Fibroblast of skin of left biceps (primary cell): ENCODE measurements at places on chromosomes 1 and 21.
A peak's percentile ranks its signal among the peaks of the same experiment; 100 is the strongest.

- DNase-seq: no peak
These were observed 32.6 kb downstream of the CHIA start for GRCh38 chr1:111323231-111323630.

GRCh38 chr1:10651793-10652192 lies 144.7 kb downstream of the CASZ1 start:
- no peak for DNase-seq

- no peak for DNase-seq
These were observed 33.6 kb downstream of the CAMK1G start for GRCh38 chr1:209617047-209617673.

- no peak for DNase-seq
These were observed 7.1 kb upstream of the CD34 start for GRCh38 chr1:207918011-207918410.

GRCh38 chr1:214037468-214037867 lies 49.7 kb downstream of the PROX1 start:
- DNase-seq: no peak

DNA sequence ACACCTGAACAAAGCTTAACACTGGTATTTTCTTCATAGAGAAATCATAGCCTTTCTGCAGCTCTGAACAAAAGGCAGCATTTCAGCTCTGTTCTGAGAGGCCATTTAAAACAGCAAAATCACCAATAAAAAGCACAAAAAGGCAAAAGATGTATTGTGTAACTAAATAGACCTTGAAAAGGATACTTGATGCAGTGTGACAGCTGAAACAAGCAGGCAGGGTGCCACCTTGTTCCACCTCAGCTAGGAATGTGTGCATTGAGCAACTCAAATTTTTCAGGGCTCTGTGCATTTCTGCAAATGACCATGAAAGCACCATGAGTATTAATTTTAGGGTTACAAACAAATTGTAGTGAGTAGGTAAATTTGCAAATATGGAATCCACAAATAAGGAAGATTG lies 65.8 kb downstream of the RHOU start:
- no peak for DNase-seq

DNA sequence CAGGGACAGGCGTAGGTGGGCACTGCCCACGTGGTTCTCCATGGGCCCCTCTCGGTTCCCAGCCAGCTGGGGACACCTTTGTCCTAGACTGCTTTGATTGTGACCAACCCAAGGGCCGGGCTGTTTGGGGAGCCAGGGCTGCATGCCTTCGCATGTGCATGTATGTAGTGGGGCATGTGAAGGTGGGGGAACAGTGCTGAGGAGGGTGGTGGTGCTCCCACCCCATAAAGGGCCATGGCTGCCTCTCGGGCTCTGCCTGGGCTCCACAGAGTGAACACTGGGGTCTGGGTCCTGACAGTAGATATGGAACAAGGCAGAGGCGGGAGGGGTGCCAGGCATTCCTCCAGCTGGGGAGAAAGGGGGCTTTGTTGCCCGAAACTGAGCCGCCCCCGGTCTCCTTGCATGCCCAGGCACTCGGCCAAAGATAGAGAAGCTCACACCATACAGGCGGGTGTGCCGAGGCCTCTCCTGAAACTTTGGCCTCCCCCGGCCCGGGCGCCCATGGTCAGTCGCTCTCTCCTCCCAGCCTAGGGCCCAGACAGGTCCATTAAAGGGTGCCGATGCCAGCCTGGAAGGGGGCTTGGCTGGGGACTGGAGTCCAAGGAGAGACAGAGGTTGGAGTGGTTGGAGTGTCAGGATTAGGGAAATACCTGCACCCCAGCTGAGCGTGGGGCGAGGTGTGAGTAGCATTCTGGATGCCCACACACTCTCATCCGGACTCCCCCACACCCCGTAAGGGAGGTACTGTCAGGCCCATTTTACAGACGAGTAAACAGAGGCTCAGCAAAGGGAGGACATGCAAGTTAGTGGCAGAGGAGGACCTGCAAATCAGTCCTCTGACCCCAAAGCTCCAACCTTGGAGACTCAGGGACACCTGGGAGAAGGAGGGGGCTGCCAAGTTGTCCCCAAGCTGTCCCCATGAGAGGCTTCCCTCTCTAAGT lies 41.1 kb downstream of the EPHA2 start:
- DNase-seq: no peak

GRCh38 chr1:8374812-8375211 lies 56.9 kb downstream of the SLC45A1 start:
- no peak for DNase-seq

GRCh38 chr1:156848461-156849150 lies 10.3 kb downstream of the INSRR start:
- DNase-seq: no peak

DNA sequence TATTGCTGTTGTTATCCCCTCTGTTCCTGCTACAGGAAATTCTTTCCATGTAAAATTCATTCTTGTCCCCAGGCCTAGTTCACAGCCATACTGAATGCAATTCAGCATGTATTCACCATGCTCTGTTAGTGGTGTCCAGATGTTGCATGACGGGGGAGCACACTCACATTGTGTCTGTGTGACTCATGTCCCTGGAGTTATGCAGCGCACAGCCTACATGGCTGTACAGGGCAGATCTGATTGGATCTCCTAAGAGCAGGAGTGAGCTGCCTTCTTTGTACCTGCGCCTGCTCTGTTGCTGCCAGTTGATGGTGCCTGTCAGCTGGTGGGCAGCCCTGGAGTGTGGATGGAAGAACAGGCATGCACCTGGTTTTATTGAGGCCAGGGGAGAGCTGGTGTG lies 17.6 kb downstream of the HTR6 start:
- peak; percentile 79 for DNase-seq

- DNase-seq: no peak
These were observed at the start of gene PLEKHM2 for GRCh38 chr1:15684042-15684461. Gene PLEKHM2, plus strand, starts transcription at chr1:15684320. Its CDS starts 239 bp downstream, at chr1:15684559.

- DNase-seq: no peak
These were observed 12.6 kb downstream of the NHLH2 start for GRCh38 chr1:115828101-115829022.

GRCh38 chr1:196160066-196160795 lies 448.0 kb downstream of the KCNT2 start:
- no peak for DNase-seq

- no peak for DNase-seq
These were observed 314.4 kb upstream of the ZP4 start for GRCh38 chr1:238205045-238205662.

GRCh38 chr1:199510314-199510713 lies 517.2 kb upstream of the NR5A2 start:
- no peak for DNase-seq

DNA sequence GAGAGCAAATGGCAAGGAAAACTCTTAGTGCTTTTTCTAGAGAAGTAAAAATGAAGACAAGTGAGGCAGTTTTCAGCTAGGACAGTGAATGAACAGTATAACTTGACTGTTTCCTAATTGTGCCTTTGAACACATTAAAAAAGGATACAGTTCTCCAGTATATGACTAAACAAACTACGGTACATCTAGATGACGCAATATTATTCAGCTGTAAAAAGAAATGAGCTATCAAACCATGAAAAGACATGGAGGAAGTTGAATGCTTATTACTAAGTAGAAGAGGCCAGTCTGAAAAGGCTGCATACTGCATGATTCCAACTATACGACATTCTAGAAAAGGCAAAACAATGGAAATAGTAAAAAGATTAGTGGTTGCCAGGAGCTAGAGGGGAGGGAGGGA lies 206.3 kb downstream of the SIPA1L2 start:
- DNase-seq: no peak

DNA sequence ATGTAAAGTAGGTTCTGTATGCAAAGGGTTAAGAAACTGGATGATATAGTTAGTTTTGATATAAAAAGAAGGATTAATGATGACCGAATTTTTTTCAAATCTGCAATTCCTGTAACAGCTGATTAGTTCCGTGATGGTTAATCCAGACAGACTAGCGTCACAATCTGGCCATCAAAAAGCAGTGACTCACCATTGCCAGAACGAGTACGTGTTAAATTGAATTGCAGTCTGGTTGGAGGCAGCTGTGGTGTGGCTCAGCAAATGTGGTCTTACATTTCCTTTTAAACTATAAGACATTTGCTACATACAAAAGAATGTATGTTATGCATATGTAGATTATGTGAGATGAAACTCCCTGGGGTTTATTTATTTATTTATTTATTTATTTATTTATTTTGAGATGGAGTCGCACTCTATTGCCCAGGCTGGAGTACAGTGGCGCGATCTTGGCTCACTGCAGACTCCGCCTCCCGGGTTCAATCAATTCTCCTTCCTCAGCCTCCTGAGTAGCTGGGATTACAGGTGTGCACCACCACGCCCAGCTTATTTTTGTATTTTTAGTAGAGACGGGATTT lies 139.8 kb downstream of the RYR2 start:
- peak; percentile 10 for DNase-seq

DNA sequence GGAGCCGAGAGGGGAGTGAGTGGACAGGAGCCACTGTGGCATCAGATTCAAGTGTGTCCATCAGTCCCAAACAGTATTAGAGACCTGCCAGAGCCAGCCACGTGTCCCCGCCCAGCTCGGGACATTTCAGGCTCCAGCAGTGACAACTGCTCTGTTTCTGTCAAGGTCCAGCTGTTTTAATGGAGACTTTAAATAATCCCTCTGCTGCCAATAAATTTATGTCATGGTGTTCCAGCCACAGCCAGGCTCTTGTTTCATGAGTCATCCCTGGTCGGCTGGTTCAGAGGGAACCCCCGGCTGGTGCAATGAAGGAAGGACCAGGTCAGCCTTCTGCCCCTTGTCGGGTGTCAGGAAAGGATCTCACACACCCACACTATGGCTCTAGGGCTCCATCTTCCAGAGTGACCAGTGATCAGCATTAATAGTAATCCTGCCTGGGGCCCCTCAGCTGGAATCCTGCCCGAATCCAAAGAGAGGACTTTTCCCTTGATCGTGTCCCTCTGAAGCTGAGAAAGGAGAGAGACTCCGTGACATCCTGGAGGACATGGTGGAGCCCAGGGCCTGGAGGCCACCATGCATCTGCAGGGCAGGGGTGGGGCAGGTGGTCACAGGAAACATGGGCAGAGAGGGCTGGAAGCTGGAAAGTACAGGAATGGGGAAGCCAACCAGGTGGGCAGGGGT lies 197.3 kb downstream of the MATN1 start:
- DNase-seq: no peak

DNA sequence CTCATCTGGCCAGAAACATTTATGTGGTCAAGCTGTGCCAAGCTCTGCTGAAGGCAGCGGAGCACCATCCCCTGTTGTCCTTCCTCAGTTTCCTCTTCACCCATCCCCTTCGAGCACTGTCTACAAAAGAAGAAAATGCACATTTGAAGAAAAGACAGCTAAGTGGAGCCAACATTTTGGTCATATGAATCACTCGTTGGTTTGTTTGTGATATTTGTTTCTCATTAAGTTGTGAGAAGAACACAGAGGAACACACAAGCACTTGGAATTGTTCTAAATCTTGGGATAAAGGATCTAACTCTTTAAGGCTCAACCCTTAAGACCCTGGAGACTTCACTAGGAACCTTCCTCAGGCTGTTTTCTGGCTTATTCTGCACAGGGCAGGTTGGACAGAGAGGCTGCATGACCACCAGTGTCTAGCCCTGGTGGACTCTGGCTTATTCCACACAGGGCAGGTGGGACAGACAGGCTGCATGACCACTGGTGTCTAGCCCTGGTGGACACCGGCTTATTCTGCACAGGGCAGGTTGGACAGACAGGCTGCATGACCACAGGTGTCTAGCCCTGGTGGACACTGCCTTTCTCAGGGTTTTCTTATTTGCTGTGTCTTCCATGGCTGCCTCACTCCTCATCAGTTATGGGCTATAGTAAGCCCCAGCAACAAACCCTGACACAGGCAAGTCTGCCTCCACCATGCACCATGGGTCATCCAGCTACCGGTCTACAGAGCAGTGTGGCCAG lies 35.3 kb upstream of the COL6A2 start:
- DNase-seq: no peak

- DNase-seq: no peak
These were observed 153.3 kb downstream of the NR5A2 start for GRCh38 chr1:200180821-200181220.

- DNase-seq: no peak
These were observed 100.1 kb downstream of the RUSC1 start for GRCh38 chr1:155420788-155421187.

DNA sequence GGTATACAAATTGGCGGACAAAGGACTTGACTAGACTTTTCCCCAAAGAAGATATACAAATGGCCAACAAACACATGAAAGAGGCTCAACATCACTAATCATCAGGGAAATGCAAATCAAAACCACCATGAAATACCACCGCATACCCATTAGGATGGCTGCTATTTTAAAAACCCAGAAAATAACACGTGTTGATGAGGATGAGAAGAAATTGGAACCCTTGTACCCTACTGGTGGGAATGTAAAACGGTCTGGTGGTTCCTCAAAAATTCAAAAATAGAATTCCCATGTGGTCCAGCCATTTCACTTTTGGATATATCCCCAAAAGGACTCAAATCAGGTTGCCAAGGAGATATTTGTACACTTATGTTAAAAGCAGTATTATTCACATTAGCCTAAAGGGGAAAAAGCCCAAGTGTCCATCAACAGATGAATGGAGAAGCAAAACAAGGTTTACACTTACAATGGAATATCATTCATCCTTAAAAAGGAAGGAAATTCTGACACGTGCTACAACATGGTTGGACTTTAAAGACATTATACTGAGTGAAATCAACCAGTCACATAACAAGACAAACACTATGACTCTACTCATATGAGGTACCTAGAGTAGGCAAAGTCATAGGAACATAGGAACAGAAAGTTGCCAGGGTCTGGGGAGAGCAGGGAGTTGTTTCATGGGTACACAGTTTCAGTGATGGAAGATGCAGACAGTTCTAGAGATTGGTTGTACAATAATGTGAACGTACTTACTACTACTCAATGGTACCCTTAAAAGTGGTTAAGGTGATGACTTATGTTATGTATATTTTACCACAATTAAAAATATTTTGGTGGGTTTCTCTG lies 17.0 kb downstream of the CD34 start:
- DNase-seq: no peak

DNA sequence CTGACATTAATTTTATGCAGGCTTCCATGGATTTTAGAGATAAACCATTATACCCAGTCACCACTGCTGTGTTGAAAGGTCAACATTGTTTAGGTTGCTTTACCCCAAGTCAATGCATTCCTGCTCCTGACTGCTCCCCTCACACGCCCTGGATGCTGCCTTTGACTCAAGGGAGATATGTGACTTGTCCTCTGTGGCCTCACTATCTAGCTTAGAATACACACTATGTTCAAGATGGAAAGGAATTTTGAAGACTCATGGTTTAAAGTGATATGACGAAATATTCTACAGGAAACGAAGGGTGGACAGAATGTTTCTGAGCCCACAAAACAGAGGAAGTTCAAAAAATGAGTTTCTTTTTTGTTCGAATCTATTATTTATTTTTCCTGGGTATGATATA lies 170.4 kb upstream of the NR5A2 start:
- no peak for DNase-seq

GRCh38 chr1:17162941-17163340 lies 42.0 kb upstream of the PADI1 start:
- no peak for DNase-seq

- no peak for DNase-seq
These were observed 314.8 kb downstream of the TPR start for GRCh38 chr1:186060226-186060625.
